ENCODE measurements at places on chromosomes 1 and 21.

- no peaks in the 10 kb centered on the region for H3K4me1 ChIP-seq
- DNase-seq: no peak
- H3K27ac ChIP-seq: no peak overlapping the region
- H3K36me3 ChIP-seq: no peaks in the 10 kb centered on the region
- peak overlapping the region; percentile 53 for H3K4me3 ChIP-seq
- H3K27me3 ChIP-seq: peaks cover 27% of the 10 kb centered on the region
Observed at GRCh38 chr1:156898161-156898566, 4.6 kb downstream of the PEAR1 start.

DNA sequence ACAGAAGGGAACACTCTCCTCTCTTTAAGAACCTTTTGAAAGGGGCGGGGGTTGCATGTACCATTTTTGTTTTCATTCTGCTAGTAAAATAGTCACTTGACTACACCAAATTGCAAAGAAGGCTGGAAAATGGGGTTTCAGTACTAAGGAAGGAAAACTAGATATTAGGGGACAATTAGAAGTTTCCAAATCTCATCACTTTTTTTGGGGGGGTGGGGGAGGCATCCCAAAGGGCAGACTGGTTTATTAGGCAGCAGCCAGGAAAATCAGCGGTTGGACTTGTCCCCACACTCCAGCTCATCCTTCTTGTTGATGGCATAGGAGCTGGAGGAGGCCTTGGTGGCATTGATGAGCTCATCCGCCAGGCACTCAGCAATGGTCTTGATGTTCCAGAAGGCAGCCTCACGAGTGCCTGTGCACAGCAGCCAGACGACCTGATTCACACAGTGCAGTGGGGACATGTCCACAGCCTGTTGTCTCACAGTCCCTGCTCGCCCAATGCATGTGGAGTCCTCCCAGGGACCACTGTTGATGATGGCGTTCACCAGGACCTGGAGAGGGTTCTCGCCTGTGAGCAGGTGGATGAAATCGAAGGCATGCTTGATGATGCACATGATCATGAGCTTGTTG is 1.7 kb upstream of the TMEM50B start:
- no peak overlapping the region for H3K4me3 ChIP-seq
- H3K36me3 ChIP-seq: no peaks in the 10 kb centered on the region
- no peak overlapping the region for H3K27ac ChIP-seq
- peaks cover 22% of the 10 kb centered on the region for H3K4me1 ChIP-seq
- H3K27me3 ChIP-seq: no peaks in the 10 kb centered on the region

GRCh38 chr1:37858931-37859506 is 373 bp downstream of the MTF1 start:
- H3K27ac ChIP-seq: peak overlapping the region; percentile 90
- peak overlapping the region; percentile 93 for H3K4me3 ChIP-seq
- H3K27me3 ChIP-seq: no peaks in the 10 kb centered on the region
- DNase-seq: no peak

- peaks cover 6% of the 10 kb centered on the region for H3K4me1 ChIP-seq
- peaks cover 11% of the 10 kb centered on the region for H3K27me3 ChIP-seq
- no peak for DNase-seq
Observed at GRCh38 chr1:3461934-3462275, 7.4 kb downstream of the ARHGEF16 start.

- no peak overlapping the region for H3K4me3 ChIP-seq
- no peak overlapping the region for H3K27ac ChIP-seq
- no peaks in the 10 kb centered on the region for H3K4me1 ChIP-seq
Observed at GRCh38 chr1:64397541-64397940, 72.4 kb upstream of the CACHD1 start.

- no peak for DNase-seq
- H3K4me1 ChIP-seq: peaks cover 14% of the 10 kb centered on the region
- H3K27me3 ChIP-seq: peaks cover 29% of the 10 kb centered on the region
- no peaks in the 10 kb centered on the region for H3K36me3 ChIP-seq
Observed at GRCh38 chr1:18572022-18572880, 58.4 kb upstream of the PAX7 start.

- H3K27me3 ChIP-seq: no peaks in the 10 kb centered on the region
- peaks cover 4% of the 10 kb centered on the region for H3K4me1 ChIP-seq
- no peak for DNase-seq
- H3K36me3 ChIP-seq: no peaks in the 10 kb centered on the region
- H3K4me3 ChIP-seq: no peak overlapping the region
Observed at GRCh38 chr1:8753736-8754135, 63.7 kb downstream of the RERE start.

- no peaks in the 10 kb centered on the region for H3K4me1 ChIP-seq
- H3K36me3 ChIP-seq: no peaks in the 10 kb centered on the region
- H3K4me3 ChIP-seq: no peak overlapping the region
- DNase-seq: no peak
Observed at GRCh38 chr1:63971557-63971956, 197.7 kb downstream of the ROR1 start.
